ENCODE measurements at places on chromosomes 6 and 20.
A peak's percentile ranks its signal among the peaks of the same experiment; 100 is the strongest.

DNA sequence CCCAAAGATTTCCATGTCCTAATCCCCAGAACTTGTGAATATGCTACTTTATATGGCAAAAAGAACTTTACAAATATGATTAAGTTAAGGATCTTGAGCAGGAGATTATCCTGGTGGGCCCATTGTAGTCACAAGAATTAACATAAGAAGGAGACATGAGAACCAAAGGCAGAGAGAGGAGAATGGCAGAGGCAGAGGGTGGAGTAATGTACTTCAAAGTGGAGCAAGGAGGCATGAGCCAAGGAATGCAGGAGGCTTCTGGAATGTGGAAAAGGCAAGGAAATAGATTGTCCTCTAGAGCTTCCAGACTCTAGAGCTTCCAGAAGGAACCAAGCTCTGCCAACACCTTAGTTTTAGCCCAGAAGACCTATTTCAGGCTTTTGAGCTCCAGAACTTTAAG, 147.4 kb downstream of the MOXD1 start:
- DNase-seq = no peak

DNA sequence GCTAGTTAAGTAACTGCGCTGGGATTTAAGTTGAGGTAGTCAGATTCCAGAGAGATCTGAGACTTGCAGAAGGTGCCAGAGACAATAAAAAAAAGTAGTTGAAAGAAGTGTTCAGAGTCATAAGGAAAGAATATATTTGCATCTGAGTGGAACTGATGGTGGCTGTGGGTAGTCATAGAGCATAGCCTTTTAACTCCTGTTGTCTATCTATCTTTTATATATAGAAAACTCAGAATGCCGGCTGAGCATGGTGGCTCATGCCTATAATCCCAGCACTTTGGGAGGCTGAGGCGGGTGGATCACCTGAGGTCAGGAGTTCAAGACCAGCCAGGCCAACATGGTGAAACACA, 62.0 kb downstream of the CARMIL1 start:
- DNase-seq = no peak

DNA sequence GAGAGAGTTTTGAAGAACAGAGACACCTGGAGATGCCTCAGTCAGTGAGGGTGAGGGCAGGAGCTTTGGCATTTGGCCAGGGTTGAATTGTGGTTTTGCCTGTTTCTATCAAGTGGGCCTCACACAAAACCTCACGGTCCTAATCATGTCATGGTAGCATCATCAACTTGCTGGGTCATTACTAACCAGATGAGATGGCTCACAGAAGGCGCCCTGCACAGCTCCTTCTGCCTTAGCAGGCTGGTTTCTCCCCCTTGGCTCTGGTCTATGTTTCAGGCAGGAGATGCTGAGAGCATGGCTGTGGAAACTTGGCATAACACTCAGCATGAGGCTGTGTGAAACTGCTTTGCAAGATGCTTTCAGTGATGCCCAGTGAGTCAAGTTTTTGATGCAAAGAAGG, 99.3 kb downstream of the LRRC1 start:
- DNase-seq = no peak

DNA sequence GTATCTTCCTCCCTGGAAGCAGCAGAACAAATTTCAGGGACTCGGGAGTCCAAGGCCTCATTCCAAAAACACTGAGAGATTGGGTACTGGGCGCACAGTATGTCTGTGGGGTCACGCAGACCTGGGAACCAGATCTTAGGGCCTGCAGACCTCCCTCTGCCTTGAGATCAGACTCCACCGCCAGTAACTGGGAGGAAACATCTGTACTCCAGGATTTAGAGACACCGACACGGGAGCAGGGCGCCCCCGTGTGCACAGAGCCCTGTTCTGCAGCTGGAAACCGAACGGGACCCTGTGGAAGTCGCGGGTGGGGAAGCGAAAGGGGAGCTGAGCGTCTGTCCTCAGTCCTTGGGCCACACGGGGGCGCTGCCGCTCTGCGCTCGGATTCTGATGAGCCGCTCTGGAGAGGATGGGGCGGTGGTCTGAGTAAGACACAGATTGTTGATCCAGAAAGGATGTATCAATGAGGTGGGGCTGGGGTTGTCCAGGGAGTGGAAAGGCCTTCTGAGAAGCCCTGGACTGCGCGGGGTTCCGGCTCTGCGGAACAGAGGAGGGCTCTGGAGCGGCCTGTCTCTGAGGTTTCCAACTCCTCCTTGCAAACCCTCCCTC, 35.7 kb upstream of the HLA-E start:
- peak; percentile 94 for DNase-seq

DNA sequence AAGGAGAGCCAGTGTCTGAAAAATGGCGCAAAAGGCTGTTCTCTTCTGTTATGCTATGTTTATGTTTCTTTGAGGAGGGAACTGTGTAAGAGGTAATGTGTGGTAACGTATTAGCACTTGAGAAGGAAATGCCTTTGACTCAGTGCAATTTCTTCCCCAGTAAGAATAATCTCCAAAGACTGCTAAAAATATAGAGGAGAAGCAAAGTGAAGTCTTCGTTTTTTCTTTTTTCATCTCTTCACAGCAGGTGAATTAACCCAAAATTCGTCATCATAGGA, 47.1 kb upstream of the IFNGR1 start:
- no peak for DNase-seq

DNA sequence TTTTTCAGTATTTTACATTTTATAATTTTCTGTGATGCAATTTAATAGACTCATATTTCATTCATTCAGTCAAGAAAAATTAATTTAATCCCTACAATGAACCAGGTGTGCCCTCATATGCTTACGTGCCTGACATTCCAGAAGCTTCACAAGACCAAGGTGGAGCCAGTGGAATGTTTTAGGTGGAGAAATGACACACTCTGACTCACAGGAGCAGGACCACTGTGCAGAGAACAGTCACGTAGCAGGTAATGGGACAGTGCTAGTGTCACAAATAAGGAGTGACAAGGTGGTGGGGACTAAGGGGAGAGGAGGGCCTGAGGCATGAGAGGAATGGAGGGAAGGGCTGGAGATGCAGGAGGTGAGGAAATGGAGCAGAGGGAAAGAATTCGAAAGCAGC, 37.0 kb upstream of the HLA-G start:
- no peak for DNase-seq

DNA sequence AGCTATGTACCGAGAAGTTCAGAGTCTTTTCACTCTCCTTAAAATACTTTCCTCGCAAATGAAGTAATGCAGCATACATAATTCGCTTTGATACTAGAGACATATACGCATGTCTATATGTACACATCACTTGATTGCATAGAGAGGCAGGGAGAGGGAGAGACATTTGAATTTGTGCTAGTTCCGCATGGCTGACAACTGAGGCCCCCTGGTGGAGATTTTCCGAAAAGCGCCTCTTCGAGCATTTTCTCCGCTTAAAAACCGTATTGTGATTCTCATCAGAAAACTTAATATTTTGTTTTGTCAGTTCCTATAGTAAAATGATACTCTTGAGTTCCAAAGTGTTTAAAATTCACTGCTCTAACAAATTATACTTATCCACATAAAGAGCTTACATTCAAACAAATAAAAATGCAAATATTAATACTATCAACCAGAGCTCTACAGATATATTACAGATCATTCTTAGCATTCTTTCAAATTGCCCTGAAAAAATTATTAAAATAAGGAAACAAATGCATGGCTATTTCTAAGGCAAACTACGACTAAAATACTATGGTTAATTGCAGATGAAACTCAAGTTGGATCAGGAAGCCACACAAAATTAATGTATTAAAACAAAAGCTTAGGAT, 637 bp downstream of the MYLK4 start:
- DNase-seq = peak; percentile 82

DNA sequence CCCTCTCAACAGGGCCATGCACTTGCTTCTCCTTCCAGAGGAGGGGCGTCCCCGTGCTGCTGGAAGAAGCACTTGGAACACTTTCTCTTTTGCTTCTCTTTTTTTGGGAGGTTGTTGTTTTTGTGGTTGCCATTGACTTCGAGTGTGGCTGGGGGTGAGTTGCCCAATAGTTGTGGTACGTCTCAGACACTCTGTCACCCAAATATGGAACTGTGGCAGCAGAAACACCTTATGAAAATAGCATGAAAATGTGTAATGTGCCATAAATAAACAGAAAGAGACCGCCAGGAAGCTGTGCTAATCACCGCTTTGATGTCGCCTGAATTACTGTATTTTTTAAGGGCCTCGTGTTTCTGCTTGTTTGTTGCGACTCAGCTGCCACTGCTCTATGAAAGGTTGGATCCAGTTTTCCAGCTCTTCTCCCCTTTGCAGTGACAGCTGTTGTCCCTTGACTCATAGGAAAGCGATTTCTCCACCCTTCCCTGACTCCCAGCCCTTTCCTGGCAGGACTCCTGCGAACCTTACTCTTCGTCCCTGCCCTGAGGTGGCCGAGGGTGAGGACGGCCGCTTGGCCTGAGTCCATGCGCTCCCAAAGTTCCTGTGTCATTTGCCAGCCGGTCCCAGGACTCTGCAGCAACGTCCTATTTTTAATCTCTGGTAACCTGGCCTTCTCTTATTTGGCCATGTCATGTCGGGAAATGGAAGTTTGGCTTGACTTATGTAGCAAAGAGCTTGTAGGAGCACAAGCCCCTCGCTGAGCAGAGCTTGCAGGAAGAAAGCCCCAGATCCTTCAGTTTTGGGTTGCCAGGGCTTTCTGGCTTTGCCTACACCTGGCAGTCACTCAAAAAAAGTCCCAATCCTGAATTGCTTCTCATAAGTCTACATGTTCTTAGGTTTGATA, 694.6 kb downstream of the QKI start:
- no peak for DNase-seq

DNA sequence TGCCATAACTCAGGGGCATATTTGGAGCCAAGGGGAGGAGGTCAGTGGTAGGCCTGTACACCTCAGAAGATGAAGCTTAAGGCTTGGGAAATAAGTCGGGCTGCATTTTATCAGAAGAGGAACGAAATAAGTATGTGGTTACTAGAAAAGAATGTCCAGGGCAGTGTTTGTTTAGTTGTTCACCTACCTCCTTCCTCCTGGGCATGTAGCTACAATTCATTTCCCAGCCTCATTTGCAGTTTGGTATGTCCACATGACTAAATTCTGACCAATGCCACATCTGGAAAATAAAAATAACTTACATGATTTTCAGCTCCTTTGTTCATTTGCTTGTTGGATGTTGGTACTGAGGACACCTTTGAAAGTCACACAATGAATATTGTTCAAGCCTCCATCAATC, 294.5 kb upstream of the RGS17 start:
- no peak for DNase-seq
